ENCODE measurements at places on chromosomes 11 and 22.

DNA sequence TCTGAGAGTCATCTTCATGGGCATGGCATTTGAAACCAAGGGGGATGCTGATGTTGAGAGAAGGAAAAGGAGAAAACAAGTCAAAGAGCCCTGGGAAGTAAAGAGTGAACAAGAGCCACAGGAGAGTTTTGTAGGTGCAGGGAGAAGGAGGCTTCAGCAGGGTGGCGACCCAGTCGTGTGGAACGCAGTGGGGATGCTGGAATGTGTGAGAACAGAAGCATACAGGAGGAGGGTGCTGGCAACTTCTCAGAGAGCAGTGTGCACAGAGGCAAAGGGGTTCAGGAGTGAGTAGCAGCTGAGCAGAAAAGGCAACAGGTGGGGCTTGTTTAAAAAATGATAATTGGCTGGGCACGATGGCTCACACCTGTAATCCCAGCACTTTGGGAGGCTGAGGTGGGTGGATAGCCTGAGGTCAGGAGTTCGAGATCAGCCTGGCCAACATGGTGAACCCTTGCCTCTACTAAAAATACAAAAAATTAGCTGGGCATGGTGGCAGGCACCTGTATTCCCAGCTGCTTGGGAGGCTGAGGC lies 75.8 kb upstream of the PLET1 start:
- no peak for DNase-seq

DNA sequence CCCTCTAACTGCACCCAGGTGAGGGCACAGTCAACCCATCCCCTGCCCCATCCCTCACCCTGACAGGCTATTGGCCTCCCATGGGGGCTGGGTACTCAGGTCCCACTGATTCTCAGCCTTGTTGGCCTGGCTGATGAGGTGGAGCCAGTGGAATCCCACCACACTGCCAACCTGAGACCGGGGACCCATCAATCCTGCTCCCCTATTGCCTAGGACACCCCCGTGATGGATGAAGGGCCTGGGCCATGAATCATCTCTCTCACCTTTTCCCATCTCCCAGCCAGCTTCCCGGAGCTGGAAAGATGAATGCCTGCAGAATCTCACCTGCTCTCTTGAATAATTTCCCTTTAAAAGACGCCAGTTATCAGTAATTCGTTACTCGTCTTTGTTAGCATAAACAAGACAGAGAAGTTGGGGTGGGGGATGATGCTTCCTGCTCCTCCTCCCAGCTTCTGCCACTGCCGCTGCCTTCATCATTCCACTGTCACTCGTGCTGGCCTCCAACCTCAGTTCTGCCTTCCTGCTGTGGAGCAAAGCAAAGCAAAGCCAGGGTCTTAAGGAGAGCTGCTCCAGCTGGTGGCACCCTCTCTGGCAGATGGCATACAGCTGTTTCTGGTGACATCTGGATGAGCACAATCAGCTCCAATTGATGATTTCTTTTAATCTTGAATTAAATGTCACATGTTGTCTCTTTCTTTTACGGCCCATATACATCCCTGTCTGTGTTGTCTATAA lies 204.0 kb upstream of the NECTIN1 start:
- no peak for DNase-seq

DNA sequence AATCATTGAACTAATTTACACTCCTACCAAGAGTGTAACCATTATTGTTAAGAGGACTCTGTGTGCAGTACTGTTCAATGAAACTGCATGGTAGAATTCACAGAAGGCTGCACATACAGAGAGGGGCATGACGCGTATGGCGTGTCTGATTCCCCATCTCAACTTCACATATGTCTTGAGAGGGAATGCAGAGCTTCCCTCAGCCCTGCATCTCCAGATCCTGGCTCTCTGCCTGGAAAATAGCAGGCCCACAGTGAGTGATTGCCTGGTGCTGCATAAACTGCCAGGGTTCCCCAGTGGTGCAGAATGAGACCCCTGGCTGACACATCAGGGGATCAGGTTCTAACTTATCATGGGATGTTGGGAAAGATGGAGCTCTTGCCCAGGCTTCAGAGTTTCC lies 260.2 kb upstream of the ISX start:
- DNase-seq, result no peak

DNA sequence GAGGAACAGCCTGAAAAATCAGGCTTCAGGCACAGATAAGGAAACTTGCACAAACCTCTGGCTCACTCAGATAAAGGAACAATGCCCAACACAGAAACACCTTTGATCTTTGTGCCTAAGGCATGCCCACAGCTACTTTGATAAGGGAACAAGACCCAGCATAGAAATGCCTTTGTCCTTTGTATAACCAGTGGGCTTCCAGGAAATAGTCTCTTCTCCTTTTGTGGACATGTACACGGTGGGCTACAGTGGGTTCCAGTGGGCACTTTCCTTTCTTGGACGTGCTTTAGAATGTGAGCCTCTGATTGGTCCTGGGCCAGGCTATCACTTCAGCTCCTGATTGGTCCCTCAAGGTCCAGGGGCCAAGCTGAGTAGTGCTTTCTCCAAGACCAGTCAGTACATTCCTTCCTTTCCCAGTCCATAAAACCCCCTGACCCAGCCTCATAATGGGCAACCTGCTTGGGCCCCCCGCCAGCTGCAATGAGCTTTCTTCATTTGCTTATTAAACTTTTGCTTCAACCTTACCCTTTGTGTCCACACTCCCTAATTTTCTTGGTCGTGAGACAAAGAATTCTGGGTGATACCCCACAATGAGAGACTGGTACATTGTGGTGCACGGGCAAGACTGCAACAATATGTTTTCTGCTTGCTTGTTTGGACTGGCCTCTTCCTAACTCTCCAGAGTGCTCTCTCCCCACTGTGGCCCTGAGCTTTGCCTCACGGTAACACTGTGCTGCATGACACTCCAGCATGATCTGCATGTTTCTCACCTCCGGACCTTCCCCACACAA lies 1.7 kb upstream of the CABIN1 start:
- DNase-seq, result no peak

- peak; percentile 49 for DNase-seq
These were observed 24.7 kb downstream of the LAYN start for GRCh38 chr11:111565114-111565720.

GRCh38 chr11:67700548-67701262 lies 26.3 kb upstream of the ALDH3B2 start:
- DNase-seq, result no peak

DNA sequence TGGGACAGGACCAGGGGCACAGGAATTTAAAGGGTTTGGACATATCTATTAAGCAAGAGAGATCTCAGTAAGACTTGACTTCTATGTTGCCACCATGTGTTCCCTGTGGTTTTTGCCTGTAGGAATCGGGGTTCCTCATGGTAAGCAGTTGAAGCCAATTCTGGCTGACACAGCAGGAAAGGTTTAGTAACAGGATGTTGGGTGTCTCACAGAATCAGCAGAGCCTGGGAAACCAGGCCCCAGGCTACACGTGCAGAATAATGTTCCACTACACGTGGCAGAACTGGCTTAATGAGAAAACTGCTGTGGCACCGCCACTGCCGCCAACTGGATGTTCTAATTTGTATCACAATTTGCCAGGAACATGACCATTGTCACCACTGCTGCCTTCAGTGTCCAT lies 264.6 kb upstream of the PLET1 start:
- no peak for DNase-seq

GRCh38 chr22:36304429-36304828 lies 51.5 kb downstream of the APOL1 start:
- no peak for DNase-seq

DNA sequence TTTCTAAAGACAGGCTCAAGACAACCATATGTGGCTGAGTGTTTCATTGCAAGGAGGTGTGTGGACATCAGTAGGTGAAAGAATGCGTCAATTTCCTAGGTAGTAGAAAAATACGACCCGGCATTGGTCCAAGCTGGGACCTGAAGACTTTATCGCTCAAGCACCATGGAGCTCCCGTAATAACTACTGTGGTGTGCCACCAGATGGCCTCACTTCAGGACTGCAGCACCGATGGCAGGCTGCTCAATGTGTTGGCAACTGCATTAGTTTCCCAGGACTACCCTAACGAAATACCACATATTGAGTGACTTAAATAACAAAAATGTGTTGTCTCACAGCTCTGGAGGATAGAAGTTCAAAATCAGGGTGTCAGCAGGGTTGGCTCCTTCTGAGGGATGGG lies 72.4 kb upstream of the FAT3 start:
- DNase-seq, result no peak

- DNase-seq, result no peak
These were observed 254.9 kb downstream of the TMEM135 start for GRCh38 chr11:87292598-87292997.

DNA sequence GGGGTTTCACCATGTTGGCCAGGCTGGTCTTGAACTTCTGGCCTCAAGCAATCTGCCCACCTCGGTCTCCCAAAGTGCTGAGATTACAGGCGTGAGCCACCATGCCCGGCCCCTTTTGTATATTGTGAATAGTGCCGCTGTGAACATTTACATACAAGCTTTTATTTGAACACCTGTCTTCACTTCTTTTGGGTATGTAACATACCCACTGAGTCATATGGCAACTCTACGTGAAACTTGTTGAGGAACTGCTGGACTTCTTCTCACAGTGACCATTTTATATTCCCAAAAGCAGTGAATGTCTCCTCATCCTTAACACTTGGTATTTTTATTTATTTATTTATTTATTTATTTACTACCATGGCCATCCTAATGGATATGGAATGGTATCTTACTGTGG lies 3.9 kb upstream of the SCT start:
- DNase-seq, result no peak

- no peak for DNase-seq
These were observed 256.3 kb upstream of the ARHGAP20 start for GRCh38 chr11:110968348-110969062.

GRCh38 chr22:20980938-20981722 lies 967 bp upstream of the LZTR1 start:
- no peak for DNase-seq

GRCh38 chr22:36585841-36586240 lies 56.9 kb upstream of the EIF3D start:
- DNase-seq, result no peak

DNA sequence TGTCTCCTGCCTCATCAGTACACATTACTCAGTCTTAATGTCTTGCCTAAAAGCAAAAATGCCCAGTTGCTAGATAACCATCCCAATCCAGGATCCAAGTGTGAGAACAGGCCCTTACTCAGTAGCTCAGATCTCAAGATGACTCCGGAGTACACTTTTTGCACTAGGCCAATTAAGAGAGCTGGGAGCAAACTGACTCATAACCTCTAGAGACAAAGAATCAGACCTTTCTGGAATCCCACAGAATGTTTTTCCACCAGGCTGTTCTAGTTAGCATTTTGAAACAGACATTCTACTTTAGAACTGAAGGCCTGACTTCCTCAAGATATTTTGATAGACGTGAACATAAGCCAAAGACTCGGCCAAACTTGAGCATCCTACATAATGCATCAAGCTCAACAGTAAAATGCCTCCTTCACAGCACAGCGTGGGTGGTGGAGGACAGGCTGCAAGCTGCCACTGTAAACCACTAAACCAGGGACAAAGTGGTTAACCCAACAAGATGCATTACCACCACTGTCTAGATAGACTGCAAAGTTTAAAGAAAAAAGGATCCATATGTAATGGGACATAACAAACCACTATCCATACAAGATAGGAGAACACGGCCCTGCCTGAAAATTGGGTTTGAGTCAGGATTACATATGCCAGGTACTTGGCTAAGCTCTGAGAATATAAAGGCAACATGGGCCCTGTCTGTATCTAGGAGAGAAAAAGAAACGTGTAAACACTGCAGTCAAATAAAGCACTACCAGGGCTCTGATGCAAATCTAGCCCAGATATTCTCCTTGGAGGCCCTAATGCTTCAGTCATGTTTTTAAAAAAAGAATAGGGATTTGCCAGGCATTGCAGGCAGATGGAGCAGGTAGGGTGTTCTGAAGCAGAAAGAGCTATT lies 48.3 kb downstream of the MYH9 start:
- peak; percentile 65 for DNase-seq

DNA sequence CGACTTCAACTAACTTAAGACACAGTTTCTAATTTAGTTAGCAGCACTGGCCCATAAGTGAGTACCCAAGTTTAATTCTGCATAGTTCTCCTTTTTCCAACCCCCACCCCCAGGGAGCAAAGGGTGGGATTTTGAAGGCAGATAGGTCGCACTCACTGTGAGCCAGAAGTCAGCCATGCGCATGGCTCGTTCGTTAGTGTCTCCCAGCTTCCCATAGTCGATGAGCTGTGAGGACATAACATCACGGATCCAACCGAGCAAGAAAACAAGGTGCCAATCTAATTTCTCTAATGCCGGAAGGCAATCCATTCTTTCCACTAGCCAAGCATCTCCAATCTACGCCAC lies 577 bp downstream of the MRPL17 start:
- DNase-seq, result no peak

- DNase-seq, result no peak
These were observed 65.6 kb downstream of the ISX start for GRCh38 chr22:35131525-35132000.

- no peak for DNase-seq
These were observed 61.9 kb downstream of the TSPAN18 start for GRCh38 chr11:44788536-44789261.
